Activated CD8-positive, alpha-beta memory T cell treated with anti-CD3 and anti-CD28 coated beads, Interleukin-2, amount 10 ng/mL, durations not matched to agents 7 days and 5 days (primary cell): ENCODE measurements at places on chromosomes 3 and 15. TPM values are rescaled to one million over a fixed set of nuclear protein-coding genes. Genes with fewer than 3 reads are reported as not detected.

- H3K4me3 ChIP-seq = no peak overlapping the region
- peaks cover 7% of the 10 kb centered on the region for H3K27me3 ChIP-seq
- DNase-seq = no peak
- no peaks in the 10 kb centered on the region for H3K36me3 ChIP-seq
- no peak overlapping the region for H3K27ac ChIP-seq
Observed at GRCh38 chr15:96093063-96093462, 237.4 kb upstream of the NR2F2 start.

GRCh38 chr3:184737063-184737462 lies 25.2 kb upstream of the MAGEF1 start:
- H3K27ac ChIP-seq = no peak overlapping the region
- H3K4me1 ChIP-seq = peaks cover 7% of the 10 kb centered on the region
- no peak overlapping the region for H3K4me3 ChIP-seq
- H3K36me3 ChIP-seq = no peaks in the 10 kb centered on the region
- DNase-seq = no peak

DNA sequence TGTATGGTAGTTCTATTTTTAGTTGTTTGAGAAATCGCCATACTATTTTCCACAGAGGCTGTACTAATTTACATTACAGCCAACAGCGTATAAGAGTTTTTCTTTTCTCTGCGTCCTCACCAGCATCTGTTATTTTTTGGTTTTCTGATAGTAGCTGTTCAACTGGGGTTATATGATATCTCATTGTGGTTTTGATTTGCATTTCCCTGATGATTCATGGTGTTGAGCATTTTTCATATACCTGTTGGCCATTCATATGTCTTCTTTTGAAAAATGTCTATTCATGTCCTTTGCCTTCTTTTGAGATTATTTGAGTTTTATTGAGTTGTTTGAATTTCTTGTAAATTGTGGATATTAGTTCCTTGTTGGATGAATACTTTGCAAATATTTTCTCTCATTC lies 114.6 kb downstream of the LRRK1 start:
- peaks cover 4% of the 10 kb centered on the region for H3K4me1 ChIP-seq
- H3K36me3 ChIP-seq = peaks cover 13% of the 10 kb centered on the region
- H3K4me3 ChIP-seq = no peak overlapping the region
- H3K27ac ChIP-seq = no peak overlapping the region
- DNase-seq = no peak

- peaks cover 7% of the 10 kb centered on the region for H3K27me3 ChIP-seq
- no peak for DNase-seq
- peaks cover 28% of the 10 kb centered on the region for H3K4me1 ChIP-seq
- peaks cover 17% of the 10 kb centered on the region for H3K36me3 ChIP-seq
- no peak overlapping the region for H3K4me3 ChIP-seq
- no peak overlapping the region for H3K27ac ChIP-seq
Observed at GRCh38 chr3:11240496-11240895, 31.7 kb upstream of the ATG7 start.

DNA sequence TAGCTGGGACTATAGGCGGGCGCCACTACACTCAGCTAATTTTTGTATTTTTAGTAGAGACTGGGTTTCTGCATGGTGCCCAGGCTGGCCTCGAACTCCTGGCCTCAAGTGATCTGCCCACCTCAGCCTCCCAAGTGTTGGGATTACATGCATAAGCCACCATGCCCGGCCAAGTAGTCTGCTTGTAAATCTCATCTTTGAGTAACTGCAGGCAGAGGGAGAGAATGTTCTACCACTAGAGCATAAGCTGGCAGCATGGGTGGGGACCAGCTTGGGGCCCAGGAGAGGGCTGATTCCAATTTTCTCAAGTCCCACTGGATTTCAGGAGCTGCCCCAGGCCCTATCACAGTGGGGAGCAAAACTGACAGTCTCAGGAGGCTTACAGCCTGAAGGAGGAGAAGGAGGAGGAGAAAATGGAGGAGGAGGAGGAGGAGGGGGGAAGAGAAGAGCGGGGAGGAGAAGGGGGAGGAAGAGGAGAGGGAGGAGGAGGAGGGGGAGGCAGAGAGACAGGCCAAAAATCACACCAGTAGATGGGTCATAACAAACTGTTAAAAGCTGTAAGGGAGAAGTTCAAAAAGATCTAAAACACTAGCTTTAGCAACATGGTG lies 229.1 kb upstream of the IGF1R start:
- H3K27ac ChIP-seq = no peak overlapping the region
- no peak overlapping the region for H3K4me3 ChIP-seq
- peaks cover 21% of the 10 kb centered on the region for H3K27me3 ChIP-seq
- peaks cover 6% of the 10 kb centered on the region for H3K4me1 ChIP-seq
- no peak for DNase-seq

DNA sequence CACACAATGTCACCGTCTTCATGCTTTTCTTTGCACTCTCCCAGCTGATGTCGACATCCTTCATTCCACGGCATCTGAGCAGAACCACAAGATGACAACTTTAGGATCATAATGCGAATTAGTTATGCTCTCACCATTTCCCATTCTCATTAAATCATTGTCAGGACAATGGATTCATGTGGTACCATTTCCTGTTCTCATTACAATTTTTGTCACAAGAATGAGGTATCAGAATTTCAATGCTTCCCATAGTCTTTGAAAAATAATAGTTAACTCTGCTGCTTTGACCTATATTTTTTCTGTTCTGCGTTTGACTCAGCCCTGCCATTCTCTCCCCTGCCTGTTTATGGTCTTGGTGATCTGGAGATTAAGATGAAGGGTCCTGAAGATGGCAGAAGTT lies 175.7 kb upstream of the MDFIC2 start:
- H3K4me1 ChIP-seq = no peaks in the 10 kb centered on the region
- no peaks in the 10 kb centered on the region for H3K36me3 ChIP-seq
- H3K27ac ChIP-seq = no peak overlapping the region
- H3K27me3 ChIP-seq = peaks cover 2% of the 10 kb centered on the region

SLC28A1 gene
- not detected for total RNA-seq

MYLK gene
- 0.50 TPM for total RNA-seq

WDR93 gene
- not detected for total RNA-seq

SAXO2 gene
- total RNA-seq = not detected
